Suppressor macrophage treated with lipopolysaccharide for 1 hour (primary cell): ENCODE measurements at places on chromosomes 2 and 18.

DNA sequence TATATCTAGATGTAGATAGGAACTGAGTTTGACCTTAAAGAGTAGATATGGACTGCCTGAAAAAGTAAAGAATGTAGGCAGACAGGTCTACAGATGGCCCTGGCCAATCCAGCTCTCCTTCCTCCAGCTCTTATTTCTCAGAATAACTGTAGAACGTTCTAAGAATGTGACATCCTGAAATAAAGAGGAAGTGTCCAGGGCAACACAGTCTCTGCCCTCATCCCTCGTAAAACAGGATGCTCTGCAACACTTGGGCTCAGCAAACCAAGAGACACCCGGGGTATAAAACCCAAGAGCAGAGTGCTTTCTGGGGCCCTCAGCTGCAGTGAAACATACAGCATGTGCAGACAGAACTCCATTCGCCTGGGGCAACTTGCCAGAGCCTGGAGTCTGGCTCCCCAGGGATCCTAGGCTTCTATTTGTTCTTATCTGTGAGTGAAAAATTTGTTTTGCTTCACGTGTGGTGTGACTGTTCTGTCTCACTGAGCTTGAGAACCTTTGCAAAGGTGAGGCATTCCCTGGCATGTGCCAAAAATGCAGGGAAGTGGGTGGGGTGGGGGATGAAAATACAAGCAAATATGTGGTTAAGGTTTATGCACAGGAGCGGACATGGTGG is 401.0 kb downstream of the SETBP1 start:
- DNase-seq, result no peak

GRCh38 chr2:42182654-42183308 is 13.6 kb downstream of the EML4 start:
- no peak for DNase-seq

DNA sequence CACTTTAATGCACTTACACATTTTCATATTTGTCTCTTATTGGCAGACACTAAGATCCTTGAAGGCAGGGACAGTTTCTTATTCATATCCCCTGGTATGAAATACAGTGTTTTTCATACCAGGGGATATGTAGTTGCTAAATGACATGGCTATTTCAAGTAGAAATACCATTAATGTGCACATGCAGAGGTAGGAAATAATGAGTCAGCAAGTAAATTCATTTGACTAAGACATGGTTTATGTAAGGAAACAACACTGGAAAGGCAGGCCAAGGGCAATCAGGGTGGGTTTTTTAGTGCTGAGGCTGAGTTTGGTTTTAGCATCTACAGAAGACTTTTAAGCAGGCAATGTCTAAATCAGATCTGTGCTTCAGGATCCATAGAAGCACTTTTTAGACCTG is 155.9 kb downstream of the WDPCP start:
- no peak for DNase-seq

GRCh38 chr2:6864923-6865345 is 773 bp downstream of the CMPK2 start:
- peak; percentile 35 for DNase-seq

- no peak for DNase-seq
Observed at GRCh38 chr2:102843764-102844443, 82.1 kb downstream of the TMEM182 start.

DNA sequence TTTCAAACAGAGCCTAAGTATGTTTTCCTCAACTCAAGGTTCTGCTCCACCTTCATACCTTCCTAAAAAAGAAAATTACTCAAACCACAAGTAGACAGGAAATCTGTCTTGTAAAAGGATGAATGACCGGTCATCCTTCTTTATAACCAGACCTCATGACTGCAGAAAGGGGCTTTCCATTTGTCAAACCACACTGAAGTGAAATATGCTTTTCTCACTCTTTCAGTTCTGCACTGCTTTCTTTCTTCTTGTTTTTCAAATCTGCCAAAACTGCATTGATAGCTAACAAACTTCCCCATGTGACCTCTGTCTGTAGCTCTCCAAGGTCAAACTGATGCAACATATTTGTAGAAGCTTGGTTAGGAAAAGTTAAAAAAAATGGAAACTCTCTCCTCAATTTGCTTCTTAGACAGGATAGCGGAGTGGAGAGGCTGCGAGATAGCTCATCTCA is 308.9 kb upstream of the CCDC68 start:
- peak; percentile 75 for DNase-seq

DNA sequence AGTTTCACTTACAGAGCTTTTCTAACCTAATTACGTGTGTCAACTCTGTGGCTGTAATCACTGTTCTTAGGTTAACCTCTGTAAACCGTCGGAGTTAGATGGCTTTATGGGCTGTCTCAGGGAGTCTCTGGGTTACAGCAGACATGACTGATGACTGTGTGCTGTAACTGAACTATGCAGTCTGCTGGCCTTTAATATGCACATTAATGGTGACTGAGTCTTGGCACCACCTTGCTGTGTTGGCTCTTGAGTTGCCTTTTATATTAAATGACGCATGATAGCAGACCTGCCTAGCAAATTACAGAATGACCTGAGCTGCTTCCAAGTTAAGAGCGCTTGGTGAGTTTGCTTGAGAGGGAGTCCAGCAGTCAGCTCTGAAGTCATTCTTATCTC is 90.1 kb downstream of the ACKR3 start:
- no peak for DNase-seq

DNA sequence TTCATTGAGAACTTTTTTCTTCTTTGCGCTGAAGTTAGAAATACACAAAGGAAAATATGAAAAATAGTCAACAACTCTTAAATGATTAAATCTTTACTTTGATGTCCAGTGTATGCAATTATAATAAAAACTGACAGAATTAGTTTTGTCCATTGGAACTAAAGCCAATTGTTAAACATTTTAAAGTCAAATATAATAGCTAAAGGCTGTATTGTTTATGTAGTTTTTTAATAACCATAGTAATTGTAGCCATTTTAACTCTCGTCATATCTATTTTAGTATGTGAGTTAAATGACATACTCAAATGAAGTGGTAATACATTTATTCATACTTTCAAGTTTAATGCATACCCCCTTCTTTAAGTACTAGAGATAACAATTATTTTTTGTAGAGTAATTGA is 4.7 kb upstream of the COBLL1 start:
- DNase-seq, result no peak

- DNase-seq, result no peak
Observed at GRCh38 chr2:29610569-29610968, 310.8 kb downstream of the ALK start.

- DNase-seq, result no peak
Observed at GRCh38 chr2:162688403-162688802, 150.2 kb downstream of the KCNH7 start.

DNA sequence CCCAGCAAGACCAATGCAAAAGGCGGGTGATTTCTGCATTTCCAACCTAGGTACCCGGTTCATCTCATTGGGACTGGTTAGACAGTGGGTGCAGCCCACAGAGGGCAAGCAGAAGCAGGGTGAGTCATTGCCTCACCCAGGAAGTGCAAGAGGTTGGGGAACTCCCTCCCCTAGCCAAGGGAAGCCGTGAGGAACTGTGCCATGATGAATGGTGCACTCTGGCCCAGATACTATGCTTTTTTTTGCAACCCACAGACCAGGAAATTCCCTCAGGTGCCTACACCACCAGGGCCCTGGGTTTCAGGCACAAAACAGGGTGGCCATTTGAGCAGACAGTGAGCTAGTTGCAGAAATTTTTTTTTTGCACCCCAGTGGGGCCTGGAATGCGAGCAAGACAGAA is 662.6 kb upstream of the ACVR2A start:
- DNase-seq, result peak; percentile 27

GRCh38 chr2:12816379-12817306 is 99.9 kb downstream of the TRIB2 start:
- peak; percentile 22 for DNase-seq

DNA sequence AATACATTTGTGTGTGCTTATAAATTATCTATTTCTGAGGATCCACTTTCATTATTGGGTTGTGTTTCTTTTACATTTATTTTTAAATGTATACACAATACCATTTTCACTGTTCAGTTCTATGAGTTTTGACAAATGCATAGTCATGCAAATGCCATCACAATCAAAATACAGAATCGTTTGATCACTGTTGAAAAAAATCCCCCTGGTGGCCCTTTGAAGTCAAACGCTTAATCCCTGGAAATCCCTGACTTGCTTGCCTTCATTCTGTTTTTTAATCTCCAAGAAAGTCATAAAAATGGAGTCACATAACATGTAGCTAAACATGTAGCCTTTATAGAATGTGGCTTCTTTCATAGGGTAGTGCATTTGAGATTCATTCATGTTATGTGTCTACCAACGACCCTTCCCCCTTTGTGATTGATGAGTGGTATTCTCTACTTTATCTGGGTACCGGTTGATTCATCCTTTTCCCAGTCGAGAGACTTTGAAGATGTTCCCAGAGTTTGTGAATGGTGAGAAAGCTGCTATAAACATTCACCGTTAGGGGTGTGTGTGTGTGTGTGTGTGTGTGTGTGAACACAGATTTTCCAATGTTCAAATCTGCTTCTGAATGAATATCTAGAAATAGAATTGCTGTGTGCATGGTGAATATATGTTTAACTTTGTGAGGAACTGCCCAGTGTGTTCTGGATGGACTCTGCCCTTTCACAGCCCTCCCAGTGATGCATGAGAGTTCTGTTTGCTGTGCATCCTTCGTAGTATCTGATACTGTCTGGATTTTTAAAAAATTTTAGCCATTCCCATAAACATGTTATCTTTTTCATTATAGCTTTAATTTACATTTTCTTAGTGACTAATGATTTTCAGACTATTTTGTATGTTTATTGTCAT is 173.6 kb downstream of the GALR1 start:
- peak; percentile 19 for DNase-seq

DNA sequence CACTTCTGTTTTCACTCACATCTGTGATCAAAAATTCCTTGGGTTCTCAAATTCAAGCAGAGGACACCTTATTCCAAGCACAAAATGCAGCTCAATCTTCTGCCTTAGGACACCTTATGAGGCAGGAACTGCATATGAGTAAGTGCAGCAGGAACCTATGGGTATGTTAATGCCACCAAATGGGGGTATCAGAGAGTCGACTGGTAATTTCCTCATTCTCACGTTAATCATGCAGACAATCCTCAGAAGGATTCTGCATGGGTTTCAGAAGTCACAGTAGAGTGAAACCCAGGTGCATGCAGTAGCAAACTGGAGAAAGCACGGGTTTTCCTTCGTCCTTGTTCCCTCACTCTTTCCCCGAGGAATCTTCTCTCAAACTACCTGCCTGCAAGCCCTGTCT is 452.8 kb downstream of the CBLN2 start:
- DNase-seq, result no peak

GRCh38 chr2:226705965-226706364 is 93.7 kb downstream of the IRS1 start:
- DNase-seq, result no peak

DNA sequence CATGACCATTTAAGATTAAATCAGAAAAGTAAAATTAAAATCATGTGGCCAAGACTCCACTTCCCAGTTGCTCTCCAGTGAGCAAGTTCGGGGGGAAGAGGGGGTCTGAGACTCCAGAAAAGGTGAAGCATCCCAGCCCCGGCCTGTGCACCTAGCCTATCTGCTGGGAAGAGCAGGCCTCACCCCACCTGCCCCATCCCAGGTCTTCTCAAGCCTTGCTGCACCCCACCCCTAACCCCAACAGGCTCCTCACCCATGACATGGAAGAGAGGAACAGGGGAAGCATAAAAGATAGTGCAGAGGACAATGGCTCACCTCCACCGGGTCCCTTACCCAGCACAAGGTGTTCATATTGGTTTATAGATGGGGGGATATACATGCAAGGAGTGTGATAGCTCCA is 14.6 kb downstream of the CIB4 start:
- DNase-seq, result no peak

DNA sequence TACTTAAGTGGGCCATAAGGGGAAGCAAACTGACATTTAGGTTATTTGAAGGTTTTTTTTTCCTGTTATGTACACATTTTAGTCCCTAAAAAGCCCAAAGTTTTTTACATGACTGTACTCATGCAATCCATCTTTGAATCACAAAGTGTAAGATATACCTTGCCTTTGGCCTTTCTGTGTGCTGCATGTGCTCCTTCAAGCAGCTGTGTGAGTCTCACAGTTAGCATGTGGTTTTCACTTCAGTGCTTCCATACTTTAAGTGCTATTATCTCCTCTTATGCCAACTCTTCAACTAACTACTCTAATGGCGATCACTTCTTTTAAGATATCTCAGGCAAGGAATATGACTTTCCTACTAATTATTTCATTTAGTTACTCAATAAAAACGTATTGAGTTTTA is 597.1 kb upstream of the ACVR2A start:
- DNase-seq, result no peak

- no peak for DNase-seq
Observed at GRCh38 chr2:120817136-120817955, 81.7 kb downstream of the GLI2 start.

DNA sequence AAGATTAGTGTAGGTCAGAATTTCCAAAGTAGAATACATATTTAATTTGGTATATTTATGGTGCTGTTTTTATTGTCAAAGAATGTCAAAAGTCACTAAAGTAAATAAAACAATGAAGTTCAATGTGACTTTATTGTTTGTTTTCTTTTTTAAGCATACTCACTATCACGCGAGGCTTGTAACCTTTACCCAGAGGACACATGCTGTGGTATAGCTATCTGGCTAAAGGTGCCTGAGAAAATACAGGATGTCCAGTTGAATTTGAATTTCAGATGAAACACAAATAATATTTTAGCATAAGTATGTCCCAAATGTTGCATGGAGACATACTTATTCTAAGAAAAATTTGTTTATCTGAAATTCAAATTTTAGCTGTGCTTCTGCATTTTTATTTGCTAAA is 103.3 kb upstream of the KLF7 start:
- no peak for DNase-seq

- DNase-seq, result no peak
Observed at GRCh38 chr2:46014911-46015654, 282.1 kb upstream of the EPAS1 start.

GRCh38 chr2:238168196-238169047 is 9.7 kb downstream of the ERFE start:
- no peak for DNase-seq

DNA sequence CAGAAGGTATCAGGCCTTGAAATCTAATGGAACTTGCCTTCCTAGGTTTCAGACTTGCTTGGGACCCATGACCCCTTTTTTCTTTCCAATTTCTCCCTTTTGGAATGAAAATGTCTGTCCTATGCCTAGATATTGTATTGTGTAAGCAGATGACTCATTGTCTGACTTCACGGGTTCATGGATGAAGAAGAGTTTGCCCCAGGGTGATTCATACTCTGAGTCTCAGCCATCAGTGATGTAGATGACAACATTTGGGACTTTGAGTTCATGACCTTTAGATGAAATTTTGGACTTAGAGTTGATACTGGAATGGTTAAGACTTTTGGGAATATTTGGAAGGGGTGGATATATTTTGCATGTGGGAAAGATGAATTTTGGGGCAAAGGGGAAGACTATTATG is 11.2 kb upstream of the SCYGR5 start:
- DNase-seq, result peak; percentile 96
